Progenitor cell of endocrine pancreas (in vitro differentiated cells): ENCODE measurements at places on chromosomes 7 and 10. TPM values are rescaled to one million over a fixed set of nuclear protein-coding genes. Genes with fewer than 3 reads are reported as not detected.

Gene PGAM2
- total RNA-seq = 1.8 and 2.5 TPM in 2 replicates

Gene RTKN2
- 12.8 and 13.2 TPM in 2 replicates for total RNA-seq

Gene PTCD1
- total RNA-seq = 12.0 and 16.8 TPM in 2 replicates

Gene CABCOCO1
- 1.2 TPM in 1 of 2 replicates, not detected in the other for total RNA-seq

- H3K27ac ChIP-seq = peak overlapping the region; percentile 98
- H3K27me3 ChIP-seq = no peaks in the 10 kb centered on the region
- H3K4me3 ChIP-seq = peak overlapping the region; percentile 93
- H3K36me3 ChIP-seq = peaks cover 14% of the 10 kb centered on the region
These were observed 662 bp downstream of the DNAJC2 start for GRCh38 chr7:103343758-103344452.

- H3K27ac ChIP-seq = no peak overlapping the region
- peaks cover 4% of the 10 kb centered on the region for H3K4me1 ChIP-seq
- DNase-seq = no peak
These were observed 300.8 kb downstream of the CAMK1D start for GRCh38 chr10:12650122-12650521.

GRCh38 chr7:129262324-129262723 is 37.5 kb downstream of the AHCYL2 start:
- H3K27me3 ChIP-seq = no peaks in the 10 kb centered on the region
- no peaks in the 10 kb centered on the region for H3K36me3 ChIP-seq
- no peak overlapping the region for H3K4me3 ChIP-seq
- no peak overlapping the region for H3K27ac ChIP-seq

- H3K27me3 ChIP-seq = no peaks in the 10 kb centered on the region
- H3K27ac ChIP-seq = no peak overlapping the region
- H3K36me3 ChIP-seq = peaks cover 3% of the 10 kb centered on the region
- no peak for DNase-seq
These were observed 110.8 kb downstream of the HIBADH start for GRCh38 chr7:27551803-27552400.

DNA sequence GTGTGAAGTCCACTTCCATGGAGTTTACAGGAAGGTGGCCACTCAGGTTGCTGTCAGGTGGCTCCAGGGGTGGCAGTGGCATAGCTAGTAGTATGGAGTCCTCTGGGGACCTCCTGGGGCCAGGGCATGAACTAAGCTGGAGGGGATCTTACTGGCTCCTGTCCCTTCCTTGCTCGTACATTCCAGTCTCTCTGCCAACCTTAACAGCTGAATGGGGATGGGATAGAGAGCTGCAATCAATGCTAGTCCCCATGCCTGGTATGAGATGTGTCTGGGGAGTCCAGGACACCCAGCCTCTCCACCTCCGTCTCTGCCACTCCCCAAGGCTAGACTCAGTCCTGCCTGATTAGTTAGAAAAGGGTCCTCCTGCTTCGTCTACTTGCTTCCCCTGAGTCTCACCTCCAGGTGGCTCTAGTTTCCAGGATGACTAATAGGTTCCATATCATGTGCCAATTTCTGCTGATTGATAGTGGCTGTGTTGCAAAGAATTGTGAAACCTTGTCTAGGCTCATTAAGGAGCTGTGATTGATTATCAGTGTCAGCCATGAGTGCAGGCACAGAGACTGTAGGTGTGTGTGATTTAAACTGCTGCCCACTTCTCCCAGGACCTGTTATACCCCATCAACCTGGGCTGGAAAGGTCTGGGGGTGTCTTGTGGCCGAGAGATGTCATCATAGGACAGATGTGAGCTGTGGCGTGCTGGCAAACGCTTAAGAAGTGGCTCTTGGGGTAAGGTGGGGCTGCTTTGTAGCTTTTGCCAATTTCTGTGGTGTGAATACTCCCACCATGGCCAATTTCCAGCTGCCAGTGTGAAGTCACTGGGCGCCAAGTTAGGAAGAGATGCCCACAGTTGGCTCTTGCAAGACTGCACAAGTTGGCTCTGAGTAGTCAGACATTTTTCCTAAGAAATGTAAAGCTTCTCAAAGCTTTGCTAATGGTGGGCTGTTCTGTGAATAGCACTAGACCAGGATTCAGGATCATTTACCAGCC is 59.8 kb downstream of the COL13A1 start:
- H3K36me3 ChIP-seq = no peaks in the 10 kb centered on the region
- peaks cover 22% of the 10 kb centered on the region for H3K27me3 ChIP-seq
- H3K27ac ChIP-seq = no peak overlapping the region
- peaks cover 10% of the 10 kb centered on the region for H3K4me1 ChIP-seq
- H3K4me3 ChIP-seq = no peak overlapping the region

- H3K36me3 ChIP-seq = no peaks in the 10 kb centered on the region
- H3K4me3 ChIP-seq = no peak overlapping the region
- no peak overlapping the region for H3K27ac ChIP-seq
These were observed 34.4 kb downstream of the ASAH2 start for GRCh38 chr10:50216894-50217293.

DNA sequence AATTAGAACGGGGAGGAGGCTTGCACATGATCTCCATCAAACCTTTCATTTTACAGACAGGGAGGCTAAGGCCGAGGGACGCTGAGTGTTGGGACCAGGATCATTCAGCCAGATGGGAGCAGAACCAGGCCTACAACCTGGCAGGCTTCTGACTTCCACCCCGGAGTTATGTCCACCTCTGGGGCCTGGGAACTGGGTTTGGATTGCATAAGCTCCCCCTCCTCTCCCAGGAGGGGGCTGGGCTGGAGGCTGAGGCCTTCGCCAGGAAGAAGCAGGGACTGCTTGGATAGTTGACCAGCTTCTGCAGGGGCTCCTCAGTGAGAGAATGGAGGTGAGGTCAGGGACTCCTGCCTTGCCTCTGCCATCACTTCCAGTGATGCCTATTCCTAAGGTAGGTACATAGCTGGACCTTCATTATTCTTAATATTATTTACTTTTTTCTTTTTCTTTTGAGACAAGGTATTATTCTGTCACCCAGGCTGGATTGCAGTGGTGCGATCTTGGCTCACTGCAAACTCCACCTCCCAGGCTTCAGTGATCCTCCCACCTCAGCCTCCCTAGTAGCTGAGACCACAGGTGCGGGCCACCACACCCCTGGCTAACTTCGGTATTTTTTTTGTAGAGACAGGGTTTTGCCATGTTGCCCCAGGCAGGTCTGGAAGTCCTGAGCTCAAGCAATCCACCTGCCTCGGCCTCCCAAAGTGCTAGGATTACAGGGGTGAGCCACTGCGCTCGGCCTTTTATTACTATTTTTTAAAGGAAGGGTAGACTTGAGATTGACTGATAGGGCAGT is 1.3 kb downstream of the SNX10 start:
- no peaks in the 10 kb centered on the region for H3K27me3 ChIP-seq
- peak overlapping the region; percentile 90 for H3K4me3 ChIP-seq
- DNase-seq = no peak
- H3K4me1 ChIP-seq = peaks cover 5% of the 10 kb centered on the region
